ENCODE measurements at places on chromosomes 3 and 15.

GRCh38 chr3:47228088-47228487 lies 54.5 kb downstream of the KIF9 start:
- no peak for DNase-seq

GRCh38 chr15:91141097-91141496 lies 41.0 kb downstream of the SV2B start:
- DNase-seq = no peak

- DNase-seq = no peak
Observed at GRCh38 chr15:45521596-45522327, 793 bp downstream of the SLC30A4 start.

DNA sequence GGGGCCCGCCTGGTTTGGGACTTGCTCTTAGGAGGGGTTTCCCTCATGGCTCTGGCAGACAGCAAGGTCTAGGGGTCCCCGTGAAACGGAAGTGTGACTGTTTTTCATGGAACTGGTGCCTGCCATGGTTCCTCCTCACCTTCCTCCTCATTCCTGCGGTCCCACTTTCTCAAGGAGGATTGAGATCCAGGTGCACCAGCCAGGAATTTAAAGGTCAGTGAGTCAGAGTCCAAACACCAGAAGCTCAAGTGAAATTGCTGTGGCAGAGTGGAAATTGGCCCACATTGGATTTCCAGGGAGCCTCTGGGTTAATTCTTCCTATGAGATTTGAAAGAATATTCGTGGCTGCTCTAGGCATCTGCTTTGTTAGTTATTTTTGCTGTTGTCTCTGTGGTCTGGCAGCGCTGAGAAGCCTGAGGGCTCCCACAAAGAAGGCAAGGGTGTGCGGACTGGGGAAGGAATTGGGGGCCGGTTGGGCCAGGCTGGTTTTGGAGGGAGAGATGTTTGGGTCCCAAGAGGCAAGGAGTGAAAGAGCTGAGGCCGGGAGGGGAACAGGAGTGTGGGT lies 60.4 kb upstream of the TNFAIP8L3 start:
- no peak for DNase-seq

DNA sequence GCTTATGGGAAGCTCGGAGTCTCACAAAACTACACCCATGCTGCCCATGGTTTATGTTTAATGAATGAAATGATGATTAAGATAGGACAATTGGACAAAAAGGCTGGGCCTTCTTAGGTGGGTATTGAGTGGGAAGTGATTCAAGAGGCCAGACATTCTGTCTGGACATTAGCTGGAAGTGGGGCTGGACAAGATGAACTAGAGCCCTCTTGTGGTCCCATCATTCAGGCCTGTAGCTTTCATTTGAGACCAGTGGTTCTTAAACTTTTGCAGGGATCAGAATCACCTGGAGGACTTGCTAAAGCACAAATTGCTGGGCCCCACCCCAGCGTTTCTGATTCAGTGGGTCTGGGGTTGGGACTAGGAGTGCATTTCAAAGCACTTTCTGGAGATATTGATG lies 290.4 kb upstream of the CTDSPL start:
- DNase-seq = no peak

GRCh38 chr3:195263193-195263924 lies 7.6 kb downstream of the XXYLT1 start:
- no peak for DNase-seq

DNA sequence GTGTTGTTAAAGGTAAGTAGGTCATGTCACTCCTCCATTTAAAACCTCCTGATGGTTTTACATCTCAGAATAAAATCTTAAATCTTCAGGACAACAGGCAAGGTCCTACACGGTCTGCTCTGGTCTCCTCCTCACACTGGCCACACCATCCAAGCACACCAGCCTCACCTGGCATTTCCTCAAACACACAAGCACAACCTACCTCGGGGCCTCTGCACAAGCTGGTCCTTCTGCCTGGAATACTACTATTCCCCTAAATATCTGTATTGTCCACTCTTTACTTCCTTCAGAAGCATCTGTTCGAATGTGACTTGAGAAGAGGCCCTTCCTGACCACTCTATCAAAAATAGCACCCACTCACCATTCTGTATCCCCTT lies 1.8 kb downstream of the GORASP1 start:
- DNase-seq = no peak

DNA sequence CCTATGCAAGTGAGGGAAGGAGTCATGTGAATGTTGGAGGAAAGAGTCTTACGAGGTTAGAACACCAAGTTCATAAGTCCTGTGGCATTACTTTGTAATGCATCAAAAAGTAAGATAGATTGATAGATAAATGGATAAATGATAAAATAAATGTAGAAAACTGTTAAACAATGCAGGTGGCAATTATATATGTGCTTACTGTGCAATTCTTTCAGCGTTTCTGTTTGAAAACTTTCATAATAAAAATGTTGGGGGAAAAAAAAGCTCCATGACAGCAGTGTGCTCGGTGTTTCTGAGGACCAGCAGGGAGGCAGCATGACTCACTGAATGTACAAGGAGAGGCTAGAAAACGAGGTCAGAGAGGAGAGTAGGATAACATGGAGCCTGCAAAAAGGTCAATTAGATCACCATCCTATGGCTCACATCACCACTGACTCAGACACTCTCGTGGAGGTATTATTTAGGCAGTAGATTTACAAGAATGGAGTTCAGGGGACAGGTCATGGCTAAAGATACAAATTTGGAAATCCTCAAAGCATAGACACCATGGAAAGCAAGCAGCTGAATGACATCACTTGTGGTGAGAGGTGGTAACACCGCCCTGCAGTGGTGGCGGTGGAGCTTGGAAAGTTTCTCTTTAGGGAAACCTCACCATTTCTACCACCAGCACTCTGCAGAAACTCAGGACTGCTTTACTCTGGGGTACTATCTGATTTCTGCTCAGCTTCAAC lies 219.8 kb downstream of the CTNNB1 start:
- no peak for DNase-seq

- no peak for DNase-seq
Observed at GRCh38 chr3:153429821-153430220, 267.8 kb downstream of the RAP2B start.

- DNase-seq = no peak
Observed at GRCh38 chr15:70036585-70037291, 61.0 kb downstream of the TLE3 start.

- no peak for DNase-seq
Observed at GRCh38 chr3:119779731-119780383, 2.0 kb upstream of the NR1I2 start.

DNA sequence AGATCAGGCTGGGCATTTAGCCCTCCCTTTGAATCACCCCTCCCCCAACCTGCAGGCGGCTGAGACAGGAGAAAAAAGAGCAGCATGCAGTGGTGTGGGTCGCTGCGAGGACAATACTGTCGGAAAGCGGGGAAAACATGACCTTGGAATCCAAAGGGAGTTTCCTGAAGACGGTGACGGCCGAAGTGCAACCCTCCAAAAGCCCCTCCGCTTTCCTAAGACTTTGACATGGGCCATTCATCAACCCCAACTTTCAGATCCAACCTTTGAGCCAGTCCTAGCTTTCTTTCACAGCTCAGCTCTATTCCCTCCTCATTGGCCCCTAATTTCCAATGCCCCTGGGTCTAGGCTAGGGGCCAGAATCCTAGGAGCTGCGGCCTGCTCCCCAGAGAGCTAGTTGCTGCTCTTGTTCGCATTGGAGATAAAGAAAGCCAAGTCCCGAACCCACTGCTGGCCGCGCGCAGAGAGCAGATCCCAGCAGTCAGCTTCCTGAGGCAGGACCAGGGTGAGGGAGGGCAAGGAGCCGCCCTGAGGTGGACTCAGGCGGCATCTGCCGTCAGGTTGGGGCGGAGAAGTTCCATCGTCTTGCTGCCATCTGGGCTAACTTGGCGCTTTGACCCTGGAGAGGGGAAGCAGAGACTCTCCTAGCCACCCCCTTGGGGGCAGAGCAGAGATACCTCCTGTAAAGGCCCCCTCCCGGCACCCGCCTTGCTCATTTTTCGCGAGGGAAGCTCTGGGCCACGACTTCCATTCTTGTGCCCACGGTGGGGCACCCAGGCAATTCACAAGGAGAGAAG lies 914 bp downstream of the ZIC4 start:
- no peak for DNase-seq

DNA sequence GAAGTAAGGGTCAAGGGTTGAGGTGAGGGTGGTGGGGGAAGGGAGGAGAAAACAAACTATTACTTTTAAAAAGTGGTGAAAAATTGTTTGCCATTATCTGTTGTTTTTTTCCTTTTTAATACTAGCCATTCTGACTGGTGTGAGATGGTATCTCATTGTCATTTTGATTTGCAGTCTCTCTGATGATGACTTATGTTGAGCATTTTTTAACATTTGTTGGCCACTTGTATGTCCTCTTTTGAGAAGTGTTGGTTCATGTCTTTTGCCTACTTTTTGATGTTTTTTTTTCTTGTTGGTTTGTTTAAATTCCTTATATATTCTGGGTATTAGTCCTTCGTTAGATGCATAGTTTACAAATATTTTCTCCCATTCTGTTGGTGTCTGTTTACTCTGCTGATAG lies 185.9 kb upstream of the ANKRD28 start:
- DNase-seq = no peak

DNA sequence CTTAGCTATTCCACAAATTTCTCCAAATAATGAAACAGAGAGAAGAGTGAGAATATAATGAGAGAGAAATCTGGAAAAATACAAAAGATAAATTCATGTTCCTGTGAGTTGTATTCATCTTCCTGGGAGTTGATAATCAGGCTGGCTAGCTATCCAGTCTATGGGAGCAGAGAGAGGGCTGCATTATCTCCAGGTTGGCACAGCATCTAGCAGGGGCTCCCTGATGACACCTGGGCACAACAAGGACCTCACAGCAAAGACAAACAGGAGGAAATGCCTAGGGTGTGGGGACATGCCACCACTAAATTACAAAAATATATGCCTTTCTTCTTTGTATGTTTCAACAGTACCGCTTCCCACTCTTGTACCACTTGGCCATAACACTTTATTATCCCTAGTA lies 1.9 kb downstream of the EHD4 start:
- DNase-seq = no peak

DNA sequence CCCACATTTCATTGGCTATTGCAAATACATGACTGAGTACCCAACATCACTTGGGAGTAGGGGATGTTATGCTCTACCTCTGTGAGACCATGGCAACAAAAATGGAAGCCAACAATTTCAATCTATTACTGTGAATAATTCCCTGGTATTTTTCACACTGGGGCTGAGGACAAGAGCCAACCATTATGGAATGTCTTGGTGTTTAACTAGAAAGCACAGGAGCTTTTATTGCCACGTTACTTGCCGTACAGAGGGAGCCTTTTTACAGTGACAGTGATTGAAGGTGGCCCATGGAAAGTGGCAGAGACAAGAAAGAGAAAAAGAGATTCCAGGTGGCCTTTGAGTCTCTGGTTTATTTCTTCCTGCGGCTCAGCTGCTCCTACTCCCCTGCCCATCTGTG lies 105.7 kb upstream of the TBC1D5 start:
- no peak for DNase-seq

GRCh38 chr15:38002883-38003477 lies 68.5 kb downstream of the TMCO5A start:
- peak; percentile 76 for DNase-seq

DNA sequence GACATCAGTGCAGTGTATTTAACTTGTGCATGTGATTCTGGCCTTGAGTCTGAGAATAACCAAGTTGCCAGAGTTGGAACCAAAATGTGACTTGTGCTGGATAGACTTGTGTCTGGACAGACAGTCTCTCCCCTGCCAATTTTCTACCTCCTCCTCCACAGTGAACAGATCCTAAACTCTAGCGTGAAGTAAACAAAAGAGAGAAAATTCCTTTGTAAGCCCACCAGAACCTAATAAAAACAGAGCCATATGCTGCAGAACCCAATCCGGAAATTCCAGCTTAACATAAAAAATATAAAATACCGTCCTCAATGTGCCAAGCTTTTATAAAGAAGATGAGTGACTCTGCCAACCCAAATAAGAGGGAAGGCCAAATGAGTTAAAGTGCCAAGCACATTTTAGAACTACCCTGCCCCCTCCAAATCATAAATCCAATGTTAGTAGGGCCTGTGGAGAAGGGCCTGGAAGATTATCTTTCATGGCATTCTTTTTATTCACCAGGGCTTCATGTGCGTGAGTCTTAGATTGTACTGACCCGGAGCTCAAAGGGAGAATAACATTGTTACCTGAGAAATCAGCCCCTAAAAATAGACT lies 344.6 kb upstream of the PROK2 start:
- no peak for DNase-seq

- DNase-seq = no peak
Observed at GRCh38 chr3:148269816-148270215, 427.9 kb upstream of the AGTR1 start.

DNA sequence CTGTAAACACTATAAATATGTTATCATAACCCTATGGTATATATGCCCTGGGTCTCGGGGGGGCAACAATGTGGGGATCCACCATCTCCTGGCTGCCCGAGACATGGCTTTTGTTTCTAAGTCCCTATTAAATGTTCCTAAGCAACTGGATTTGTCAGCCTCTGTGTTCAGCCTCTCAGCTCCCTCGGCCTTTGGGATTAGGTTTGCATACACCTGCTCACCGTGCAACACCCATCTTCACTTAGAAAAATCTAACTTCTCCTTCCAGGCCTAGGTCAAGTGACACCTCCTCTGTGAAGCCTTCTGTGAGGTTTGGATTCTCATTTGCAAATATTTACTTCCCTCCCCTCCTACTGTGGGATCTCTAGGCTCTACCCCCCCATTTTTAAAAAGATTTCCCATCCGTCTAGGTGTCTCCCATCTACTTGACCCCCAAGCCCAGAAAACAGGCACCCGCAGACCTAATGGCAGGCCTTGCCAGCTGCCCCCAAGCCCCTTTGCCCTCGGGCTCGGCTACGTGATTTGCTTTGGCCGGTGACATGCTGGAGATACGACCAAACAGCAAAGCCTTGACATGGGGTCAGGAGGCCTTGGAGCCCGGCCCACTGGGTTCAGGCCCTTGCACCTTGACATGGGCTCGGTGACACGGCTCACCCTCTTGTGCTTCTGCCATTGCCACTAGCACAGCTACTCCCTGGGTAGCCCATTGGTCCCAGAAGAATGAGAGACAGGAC lies 66.0 kb upstream of the BLM start:
- no peak for DNase-seq

GRCh38 chr3:179506792-179507191 lies 55.5 kb upstream of the GNB4 start:
- DNase-seq = no peak

- no peak for DNase-seq
Observed at GRCh38 chr3:21477541-21478288, 273.3 kb downstream of the ZNF385D start.

DNA sequence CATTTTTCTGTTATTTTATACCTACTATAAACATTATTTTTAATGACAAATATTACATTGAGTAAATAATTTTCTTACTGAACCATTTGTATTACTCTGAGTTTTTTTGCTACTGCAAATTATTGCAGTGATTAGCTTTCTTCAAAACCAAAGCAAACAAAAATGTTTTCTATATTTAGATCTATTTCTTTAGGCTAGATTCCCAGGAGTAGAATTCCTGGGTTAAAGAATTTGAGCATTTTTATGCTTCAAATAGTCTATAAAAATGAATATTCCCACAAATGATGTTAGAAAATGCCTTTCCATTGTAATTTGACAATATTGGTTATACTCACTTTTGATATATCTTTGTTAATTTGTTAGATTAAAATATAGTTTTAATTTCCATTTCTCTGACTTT lies 76.8 kb downstream of the LEKR1 start:
- no peak for DNase-seq

All from dorsolateral prefrontal cortex (tissue), 122 donors.